Stimulated activated CD4-positive, alpha-beta T cell treated with anti-CD3 and anti-CD28 coated beads, Interleukin-2, amount 100 ng/mL, for 24 hours (primary cell): ENCODE measurements at places on chromosomes 16 and 17.
A peak's percentile ranks its signal among the peaks of the same experiment; 100 is the strongest.

- no peak for DNase-seq
These were observed 9.9 kb downstream of the TNS4 start for GRCh38 chr17:40491486-40491885.

DNA sequence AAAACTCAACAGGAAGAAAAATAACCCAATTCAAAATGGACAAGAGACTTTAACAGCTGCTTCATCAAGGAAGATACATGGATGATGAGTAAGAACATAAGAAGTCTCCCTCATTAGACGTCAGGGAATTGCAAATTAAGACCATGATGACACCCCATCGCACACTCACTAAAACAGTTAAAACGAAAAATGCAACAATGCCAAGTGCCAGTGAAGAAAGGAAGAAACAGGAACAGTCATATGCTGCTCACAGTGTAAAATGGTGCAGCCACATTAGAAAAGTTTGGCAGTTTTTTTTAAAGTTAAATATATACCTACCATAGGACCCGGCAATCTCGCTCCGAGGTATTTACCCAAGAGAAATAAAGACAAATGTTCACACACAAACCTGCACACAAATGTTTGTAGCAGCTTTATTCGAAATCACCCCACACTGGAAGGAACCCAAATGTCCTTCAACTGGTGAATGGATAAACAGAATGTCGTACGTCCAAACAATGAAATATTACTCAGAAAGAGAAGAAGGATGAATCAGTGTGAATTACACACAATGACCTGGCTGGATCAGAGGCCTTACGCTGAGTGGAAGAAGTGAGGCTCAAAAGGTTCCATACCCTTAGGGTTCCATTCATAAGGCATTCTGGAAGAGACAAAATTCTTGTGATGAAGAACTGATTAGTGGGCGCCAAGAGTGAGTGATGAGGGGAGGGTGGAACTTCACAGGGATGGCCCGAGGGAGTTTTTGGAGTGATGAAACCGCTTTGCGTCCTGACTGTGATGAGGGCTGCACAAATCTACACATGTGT is 110.3 kb downstream of the C16orf95 start:
- no peak for DNase-seq

DNA sequence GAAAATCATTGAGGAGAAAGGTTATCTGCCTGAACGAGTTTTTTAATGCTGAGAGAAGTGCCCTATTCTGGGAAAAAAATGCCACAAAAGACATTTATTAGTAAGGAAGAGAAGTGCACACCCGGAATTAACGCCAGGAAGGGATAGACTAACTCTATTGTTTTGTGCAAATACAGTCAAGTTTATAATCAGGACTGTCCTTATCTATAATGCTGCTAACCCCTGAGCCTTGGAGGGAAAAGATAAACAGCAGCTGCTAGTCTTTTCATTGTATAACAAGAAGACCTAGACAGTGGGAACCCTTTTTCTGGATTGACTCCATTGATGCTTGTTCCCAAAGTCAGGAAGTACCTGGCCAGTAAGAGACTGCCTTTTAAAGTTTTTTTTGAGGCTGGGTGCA is 26.5 kb downstream of the BCAS3 start:
- DNase-seq = no peak

GRCh38 chr16:81570151-81570846 is 125.7 kb downstream of the CMIP start:
- no peak for DNase-seq

- DNase-seq = peak; percentile 83
These were observed 3.9 kb upstream of the KRT28 start for GRCh38 chr17:40803617-40804082.

DNA sequence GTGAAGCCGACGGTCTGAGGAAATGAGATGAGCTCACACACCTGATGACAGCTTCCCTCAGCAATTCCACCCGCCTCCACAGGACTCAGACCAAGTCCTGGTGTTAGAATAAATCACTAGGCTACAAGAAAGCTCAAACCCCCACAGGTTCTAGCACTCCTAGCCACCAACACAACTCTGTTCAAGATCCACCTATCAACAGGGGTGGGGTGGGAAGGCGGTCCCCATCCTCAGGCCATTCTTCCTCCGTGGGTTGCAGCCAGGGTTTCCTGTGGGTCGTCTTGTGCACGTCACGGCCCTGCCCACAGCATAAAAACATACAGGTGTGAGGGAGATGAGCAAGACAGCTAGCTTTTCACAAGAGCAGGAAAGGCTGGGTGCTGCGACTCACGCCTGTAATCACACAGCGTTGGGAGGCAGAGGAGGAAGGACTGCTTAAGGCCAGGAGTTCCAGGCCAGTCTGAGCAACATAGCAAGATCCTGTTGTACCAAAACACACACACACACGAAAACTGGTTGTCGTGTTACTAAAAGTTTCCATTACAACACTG is 81.1 kb downstream of the ANKRD11 start:
- peak; percentile 53 for DNase-seq

DNA sequence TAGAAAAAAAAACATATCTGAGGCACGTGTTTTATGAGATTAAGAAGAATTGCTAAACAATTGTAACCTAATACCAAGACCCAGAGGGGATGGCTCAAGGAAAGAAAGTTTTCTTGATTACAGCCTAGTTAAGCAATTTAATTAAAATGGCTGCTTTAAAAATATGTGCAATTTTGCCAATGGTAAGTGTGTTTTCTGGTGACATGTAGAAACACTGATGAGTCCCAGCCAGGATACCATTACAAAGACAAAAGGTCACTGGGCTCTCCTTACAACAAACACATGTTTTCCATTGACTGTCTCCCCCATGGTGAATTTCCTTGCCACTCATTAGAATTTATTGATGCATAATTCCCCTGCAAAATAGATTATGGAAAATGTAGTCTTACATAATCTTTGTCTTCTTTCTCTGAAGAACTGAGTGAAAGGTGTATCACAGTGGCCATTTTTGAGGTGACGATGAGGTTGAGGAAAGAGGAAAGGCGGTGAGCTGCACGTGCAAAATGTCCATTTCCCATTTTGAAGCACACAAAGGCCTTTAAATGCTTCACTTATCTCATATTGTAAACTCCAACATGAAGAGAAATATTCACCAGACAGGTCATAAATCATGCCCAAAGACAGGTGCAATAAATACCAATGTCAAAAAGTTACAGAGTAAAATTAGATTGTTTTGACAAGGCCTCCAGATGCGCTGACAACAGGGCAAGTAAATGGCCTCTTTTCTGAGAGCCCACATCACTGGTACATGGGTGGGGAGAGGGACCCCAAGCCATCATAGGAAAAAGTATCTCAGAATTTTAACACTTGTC is 696.9 kb downstream of the KCNJ2 start:
- DNase-seq = no peak

- no peak for DNase-seq
These were observed 13.8 kb upstream of the CTCF start for GRCh38 chr16:67548265-67549126.

DNA sequence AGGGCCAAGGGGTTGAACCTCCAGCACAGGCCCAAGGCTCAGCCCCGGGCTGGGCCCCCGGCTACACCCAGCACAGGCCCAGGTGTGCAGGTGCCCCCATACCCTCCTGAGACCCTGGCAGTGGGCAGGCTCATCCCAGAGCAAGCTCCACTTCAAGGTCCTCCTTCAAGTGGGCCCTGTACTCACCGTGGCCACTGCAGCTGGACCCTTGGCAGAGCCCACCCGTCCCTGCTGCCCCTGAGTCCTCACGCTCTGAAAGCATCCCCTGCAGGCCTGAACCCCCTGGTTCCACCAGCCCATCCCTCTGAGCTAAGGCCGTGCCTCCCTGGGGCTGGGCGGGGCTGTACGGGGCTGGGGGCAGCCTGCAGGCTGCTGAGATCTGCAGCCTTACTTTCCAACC is 11.2 kb upstream of the CACNA1H start:
- DNase-seq = no peak

DNA sequence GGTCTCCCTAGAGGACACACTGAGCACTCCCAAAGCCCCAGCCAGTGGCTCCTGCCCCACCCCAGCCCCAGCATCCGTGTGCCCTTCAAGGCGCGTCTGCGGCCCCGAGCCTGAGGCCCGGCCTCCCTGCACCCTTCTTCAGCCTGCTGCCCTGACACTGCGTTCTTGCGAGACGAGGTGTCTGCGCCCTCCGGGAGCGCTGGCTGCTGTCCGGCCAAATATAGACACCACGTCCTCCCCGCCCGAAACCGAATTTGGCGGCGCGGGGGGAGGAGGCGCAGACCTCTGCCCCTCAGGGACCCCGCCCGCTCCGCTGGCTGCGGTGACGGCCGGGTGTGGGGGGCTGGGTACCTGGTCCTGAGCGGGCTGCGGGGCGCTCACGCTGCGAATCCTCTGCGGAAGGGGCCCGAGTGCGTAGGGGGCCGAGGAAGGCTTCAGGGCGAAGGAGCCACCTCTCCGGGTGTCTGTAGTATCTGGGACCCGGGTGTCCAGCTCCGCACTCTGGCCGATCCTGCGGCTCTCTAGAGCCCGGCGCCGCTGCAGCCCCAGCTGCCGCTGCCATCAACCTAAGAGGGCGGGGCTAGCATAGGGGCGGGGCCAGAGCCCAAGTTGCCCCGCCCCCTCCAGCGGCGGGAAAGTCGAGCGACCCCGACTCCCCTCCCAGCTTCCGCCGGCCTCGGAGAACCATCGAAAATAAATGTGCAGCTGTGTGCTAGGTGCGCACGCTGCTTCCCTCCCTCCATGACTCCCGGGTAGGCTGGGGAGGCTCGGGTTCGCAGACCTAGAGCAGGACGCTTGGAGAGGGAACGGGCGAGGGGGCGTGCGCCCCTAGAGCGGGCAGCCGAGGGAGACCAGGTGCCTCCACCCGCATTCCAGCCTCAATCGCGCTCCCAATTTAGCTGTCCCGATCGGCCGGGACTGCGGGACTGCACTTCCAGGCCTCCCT is at the start of gene CORO6:
TSS of gene CORO6 (minus strand) at position 576 of the 946 bp plus-strand sequence. CDS start 1,491 bp downstream, outside the sequence.
- peak; percentile 79 for DNase-seq

DNA sequence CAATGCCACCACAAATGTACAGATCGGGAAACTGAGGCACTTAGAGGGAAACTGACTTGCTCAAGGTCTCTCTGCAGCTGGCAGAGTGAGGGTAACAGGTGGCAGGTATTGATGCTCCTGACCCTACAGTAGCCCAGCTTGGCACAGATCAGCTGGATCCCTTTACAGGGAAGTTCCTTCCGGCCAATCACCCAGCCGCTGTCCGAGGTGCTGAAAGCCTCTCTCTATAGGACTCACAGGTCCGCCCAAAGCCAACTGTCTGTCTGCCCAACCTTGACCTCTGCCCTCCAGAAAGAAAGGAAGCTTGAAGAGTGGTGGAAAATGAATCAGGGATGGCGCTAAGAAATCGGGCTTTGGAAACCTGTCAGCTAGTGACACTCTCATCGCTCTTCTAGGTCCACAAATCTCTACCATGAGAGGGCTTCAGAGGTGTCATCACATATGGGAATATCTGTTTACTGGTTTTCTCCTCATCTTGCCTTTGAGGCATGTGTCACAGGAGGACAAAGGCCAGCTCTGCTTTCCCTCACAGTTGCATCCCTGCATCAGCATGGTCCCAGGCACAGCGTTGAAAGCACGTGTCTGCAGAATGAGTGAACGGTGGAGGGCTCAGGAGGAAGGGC is 246.2 kb downstream of the KATNIP start:
- peak; percentile 38 for DNase-seq

DNA sequence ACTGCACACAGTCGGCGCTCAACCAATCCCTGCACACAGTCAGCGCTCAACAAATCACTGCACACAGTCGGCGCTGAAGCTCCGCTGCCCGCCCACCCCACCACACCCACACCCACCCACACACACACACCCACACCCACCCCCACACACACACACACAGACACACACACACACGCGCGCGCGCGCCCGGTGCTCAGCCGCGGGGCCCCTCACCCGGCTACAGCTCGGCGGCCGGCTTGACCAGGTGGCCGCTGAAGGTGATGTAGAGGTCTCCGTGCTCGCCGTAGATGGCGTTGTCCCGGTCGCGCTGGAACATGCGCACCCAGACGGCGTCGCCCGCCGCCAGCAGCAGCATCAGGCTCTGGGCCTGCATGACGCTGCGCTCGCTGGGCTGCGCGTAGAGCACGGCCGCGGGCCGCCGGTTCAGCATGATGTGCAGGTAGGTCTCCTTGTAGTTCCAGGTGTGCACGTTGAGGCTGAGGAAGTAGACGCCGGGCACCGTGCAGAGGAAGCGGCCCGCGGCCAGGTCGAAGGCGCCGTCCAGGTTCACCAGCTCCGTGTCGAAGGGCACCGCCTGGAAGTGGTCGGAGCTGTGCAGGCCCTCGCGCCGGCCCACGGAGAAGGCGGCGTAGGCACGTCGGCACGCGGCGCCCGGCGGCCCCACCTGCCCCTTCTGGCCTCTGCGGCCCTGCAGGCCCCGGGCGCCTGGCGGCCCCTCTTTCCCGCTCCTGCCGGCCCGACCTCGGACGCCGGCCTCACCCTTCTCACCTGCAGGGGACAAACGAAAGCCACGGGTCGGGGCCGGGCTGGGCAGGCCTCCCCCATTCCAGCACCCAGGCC is 2.5 kb downstream of the C1QTNF8 start:
- DNase-seq = peak; percentile 32

- DNase-seq = no peak
These were observed 489.9 kb upstream of the CDH5 start for GRCh38 chr16:65876624-65877023.

GRCh38 chr17:6455321-6455705 is 11.1 kb downstream of the PIMREG start:
- DNase-seq = peak; percentile 46

DNA sequence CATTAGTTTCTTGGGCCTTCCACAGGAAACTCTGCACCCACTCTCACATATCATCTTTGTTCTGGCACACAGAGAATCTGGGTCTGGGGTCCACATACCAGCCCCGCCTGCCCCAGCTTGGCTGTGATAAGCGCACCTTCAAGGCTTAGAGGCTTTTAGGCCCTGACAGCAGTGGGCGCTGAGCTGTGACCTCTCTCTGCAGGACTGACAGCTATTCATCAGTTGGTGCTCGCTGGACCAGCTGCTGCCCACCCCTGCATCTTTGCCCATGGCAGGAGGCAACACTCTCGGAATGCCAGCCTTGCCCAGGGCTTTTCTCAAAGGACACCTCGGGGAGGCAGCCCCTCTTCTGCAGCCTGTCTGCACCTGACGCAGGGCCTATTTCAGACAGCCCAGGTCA is 62.9 kb downstream of the SDK2 start:
- DNase-seq = no peak

- no peak for DNase-seq
These were observed 248.2 kb downstream of the NTN1 start for GRCh38 chr17:9269350-9270035.

GRCh38 chr17:50190603-50191358 is 10.7 kb downstream of the COL1A1 start:
- no peak for DNase-seq

DNA sequence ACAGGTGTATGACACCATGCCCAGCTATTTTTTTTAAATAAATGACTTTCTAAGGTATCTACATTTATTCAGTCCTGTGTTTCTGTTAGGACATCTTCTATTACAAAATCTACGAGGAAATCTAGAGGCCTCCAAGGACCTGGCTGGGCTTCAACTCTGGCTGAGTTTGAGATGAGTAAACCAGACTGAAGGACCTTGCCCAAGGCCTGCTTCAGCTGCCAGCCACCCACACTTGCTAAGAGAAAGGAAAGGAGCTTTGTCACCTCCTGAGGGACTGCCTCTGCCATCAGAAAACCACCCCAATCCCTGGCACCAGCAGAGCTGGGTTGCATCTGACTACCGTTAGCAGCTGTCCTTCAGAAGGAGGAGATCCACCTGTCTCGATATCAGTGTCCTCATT is 1.3 kb upstream of the MYO1D start:
- DNase-seq = no peak
